NK-92 treated with Interleukin-12 subunit alpha and Interleukin-12 subunit beta, amount 100 ng/mL, for 24 hours (cell line): ENCODE measurements at places on chromosomes 7 and 10.

DNA sequence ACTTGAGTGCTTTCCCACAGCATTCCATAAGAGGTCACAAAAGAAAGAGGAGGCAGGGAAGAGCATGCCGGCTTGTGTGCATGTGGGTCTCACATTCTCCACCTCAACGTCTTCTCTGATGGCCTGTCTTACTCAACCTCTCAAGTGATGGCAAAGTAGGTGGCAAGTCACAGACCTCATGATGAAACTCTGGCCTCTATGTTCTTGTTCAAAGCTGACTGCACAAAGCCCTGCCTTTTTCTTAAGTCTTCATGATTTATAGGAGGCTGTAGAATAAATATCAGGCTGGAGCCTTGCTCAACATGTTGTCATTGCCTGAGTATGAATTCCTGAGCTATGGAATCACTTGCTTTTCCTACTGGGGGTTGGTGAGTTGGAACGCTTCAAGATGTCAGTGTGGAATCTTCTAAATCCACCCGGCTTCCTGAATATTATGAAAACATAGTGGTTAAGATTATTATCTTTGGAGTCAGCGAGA, 213.6 kb upstream of the INHBA start:
- DNase-seq, result no peak

DNA sequence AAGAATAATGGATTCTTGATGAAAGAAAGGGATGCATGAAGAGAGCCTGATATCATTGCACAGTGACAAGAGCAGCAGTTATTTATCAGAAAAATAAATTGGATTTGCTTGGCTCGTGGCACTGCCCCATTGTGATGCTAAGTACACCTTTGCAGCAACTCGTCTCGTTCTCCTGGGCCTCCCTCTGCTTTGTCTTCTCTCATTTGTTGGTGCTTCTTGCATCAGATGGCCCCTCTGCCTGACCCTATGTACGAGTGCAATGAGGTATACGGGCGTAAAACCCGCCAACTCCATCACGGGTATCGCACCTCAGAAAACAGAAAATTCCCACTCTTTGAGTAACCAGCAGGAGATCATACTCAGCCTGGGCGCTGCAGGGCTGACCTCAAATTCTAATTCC, 107.2 kb upstream of the C10orf90 start:
- DNase-seq, result no peak

DNA sequence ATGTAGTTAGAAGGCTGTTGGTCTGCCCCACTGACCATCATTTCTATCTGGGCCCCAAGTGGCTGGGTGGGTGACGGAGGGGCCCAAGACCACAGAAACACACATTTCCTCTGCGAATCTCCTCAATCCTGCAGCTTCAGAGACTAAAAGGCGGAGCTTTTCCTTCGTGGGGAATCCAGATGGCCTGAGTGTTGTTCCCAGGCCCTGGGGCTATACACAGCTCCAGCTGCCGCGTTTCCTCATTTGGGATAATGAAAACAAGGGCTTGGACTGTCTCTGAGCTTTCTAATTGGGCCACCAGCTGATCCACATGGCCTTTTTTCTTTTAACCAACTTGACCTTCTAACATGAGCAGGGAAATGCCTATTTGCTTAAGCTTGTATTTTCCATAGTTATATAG, 339.9 kb downstream of the CXCL12 start:
- DNase-seq, result no peak

GRCh38 chr7:151495360-151495759, 24.3 kb downstream of the RHEB start:
- DNase-seq, result no peak

- no peak for DNase-seq
Observed at GRCh38 chr10:43145311-43145710, 7.1 kb downstream of the CSGALNACT2 start.

- no peak for DNase-seq
Observed at GRCh38 chr7:124918662-124919061, 11.0 kb downstream of the POT1 start.

DNA sequence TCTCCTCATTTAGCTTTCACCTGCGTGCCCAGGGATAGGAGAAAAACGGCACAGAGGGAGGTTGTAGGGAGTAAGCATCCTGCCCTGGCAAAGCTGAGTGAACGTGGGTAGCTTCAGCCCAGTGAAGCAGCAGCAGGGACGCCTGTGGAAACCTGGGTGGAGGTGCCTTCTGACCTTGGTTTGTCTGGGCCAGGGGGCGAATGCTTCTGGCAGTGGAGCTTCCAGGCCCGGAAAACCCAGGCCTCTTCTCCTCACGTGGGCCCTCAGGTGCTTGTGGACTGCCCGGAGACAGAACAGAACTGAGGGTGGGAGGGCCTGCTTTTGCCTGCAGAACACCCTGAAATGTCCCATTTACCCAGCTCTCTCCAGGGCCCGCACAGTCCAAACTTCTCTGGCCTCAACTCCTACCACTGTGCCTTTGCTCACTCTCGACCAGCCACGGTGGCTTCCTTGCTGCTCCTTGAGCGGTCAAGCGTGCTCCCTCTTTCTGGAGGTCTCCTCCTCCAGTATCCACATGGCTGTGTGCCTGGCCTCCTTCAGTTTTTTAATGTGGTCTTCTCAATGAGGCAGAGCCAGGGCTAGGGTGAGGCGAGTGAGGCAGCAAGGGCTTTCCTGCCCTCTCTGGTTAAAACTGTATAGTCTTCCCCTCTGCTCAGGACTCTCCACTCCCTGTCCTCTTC, 62.4 kb downstream of the TMEM209 start:
- no peak for DNase-seq

DNA sequence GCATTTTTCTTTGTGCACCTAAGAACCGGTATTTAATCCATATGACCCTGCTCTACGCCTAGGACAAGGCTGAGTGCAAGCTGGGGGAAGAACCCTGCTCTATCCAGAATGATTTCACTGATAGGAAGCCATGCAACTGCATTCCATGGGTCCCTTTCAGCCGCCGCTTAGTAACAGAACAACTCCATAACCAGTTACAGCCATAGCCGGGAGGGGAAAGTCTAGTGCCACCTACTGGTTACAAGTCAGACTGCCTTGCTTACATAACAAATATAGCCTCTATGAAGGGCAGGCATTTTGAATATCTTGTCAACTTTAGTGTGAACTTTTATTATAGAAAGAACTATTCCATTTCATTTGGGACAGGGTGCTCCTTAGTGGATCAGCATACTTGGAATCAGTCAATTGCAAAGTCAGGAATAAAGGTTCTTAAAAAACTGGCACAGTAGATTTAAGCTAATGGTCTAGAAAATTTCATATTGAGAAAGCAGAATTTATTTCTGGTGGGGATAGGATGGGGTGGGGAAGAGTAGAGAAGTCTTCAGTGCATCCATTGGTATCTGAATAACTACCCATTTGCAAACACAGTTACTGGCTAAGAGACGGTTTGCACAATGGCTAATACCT, 521.7 kb downstream of the ADRA2A start:
- DNase-seq, result no peak

DNA sequence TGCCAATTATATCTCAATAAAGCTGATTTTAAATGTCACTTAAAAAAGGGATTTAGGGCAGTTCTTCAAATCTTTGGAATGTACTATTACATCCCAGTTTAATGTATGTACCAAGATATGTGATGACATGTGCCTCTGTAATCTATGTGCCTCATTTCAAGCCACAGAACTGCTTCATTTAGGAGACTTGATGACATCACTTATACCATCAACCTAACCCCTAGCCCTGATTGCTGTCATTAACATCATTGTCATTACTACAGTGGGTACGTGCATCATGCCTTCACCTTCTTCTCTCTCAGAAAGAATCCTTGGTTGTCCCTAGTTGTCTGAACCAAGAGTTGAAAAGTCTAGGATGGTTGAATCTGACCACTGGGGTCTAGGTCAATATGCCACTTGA, 134.3 kb upstream of the RAB11FIP2 start:
- DNase-seq, result no peak

GRCh38 chr10:78889536-78890063, 179.2 kb upstream of the ZMIZ1 start:
- DNase-seq, result no peak

DNA sequence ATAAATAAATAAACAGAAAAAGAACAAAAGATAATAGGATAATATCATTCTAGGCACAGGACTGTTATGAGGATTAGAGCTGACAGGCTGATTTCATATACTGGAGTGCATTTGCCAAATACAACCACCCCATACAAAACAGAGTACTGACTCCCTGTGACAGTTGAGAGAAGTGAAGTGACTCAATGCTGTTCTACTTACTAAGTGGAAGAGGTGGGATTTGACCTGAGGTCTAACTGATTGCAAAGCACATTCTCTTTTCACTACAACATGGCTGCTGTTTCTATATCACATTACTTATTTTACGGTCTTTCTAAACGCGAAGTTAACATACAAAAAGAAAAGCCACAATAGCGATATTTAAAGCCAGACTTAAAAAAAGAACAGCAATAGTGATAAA, 51.4 kb downstream of the ITGB1 start:
- no peak for DNase-seq
